ENCODE measurements at places on chromosomes 7 and 10.
A peak's percentile ranks its signal among the peaks of the same experiment; 100 is the strongest.

GRCh38 chr7:70285854-70286253, 687.6 kb downstream of the AUTS2 start:
- DNase-seq: no peak

GRCh38 chr10:68600041-68600778, 40.1 kb downstream of the TET1 start:
- DNase-seq: peak; percentile 64

DNA sequence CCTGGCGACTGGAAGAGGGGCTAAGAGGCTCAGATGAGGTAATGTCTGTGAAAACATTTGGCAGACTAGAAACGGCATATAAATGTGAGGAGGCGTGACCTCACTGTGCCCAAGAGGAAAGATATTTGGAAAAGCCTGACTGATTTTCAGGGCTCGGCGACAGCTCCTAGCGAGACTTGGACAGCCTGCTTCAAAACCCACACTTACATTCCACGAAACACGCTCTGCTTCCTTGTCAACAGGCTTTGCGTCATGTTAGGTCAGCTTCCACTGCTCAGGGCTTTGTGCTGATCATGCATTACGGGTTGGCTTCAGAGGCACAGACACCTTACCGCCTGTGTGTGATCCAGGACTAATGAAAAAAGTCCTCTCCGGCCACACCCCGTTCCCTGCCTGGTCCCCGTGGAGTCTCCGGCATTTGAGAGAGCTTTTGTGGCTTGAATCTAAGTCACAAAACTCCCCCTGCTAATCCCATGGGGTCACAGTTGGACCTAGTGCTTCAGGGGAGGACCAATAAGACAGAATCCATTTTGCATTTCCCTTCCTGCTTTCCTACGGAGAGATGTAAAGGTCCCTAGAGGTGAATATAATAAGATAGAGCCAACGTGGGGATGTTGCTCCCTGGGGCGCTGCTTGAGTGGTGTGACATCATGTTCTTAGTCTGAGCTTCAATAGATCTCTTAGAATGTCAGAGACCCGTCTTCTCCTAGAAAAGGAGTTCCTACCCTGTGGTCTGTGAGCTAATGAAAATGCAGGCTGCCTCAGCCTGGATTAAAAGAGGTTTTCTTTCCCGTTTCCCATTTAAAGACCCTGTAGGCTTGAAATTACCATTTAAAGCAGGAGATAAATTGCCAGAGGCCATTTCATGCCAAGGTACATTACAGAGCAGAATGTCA, 25.5 kb downstream of the FGFBP3 start:
- DNase-seq: no peak

GRCh38 chr7:131104596-131105293, 222.9 kb upstream of the MKLN1 start:
- DNase-seq: no peak

- DNase-seq: no peak
These were observed 597 bp downstream of the APBB1IP start for GRCh38 chr10:26438534-26439341.

DNA sequence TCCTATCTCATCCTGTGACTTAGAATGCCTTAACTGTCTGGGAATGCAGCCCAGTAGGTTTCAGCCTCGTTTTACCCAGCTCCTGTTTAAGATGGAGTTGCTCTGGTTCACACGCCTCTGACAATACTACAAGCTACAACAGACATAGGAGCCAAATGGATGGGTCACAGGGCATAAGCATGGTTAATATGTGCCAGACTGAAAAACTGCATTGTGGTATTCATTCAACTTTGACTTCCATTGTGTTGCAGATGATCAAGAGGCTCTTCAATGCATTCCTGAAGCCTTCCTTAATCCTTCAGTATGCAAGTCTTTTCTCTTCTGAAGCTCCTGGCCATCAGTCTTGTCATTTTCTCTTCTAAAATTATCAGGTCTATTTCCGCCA, 20.3 kb upstream of the RNF32 start:
- DNase-seq: no peak

- no peak for DNase-seq
These were observed 80.9 kb downstream of the LRRC4 start for GRCh38 chr7:127950233-127950935.

DNA sequence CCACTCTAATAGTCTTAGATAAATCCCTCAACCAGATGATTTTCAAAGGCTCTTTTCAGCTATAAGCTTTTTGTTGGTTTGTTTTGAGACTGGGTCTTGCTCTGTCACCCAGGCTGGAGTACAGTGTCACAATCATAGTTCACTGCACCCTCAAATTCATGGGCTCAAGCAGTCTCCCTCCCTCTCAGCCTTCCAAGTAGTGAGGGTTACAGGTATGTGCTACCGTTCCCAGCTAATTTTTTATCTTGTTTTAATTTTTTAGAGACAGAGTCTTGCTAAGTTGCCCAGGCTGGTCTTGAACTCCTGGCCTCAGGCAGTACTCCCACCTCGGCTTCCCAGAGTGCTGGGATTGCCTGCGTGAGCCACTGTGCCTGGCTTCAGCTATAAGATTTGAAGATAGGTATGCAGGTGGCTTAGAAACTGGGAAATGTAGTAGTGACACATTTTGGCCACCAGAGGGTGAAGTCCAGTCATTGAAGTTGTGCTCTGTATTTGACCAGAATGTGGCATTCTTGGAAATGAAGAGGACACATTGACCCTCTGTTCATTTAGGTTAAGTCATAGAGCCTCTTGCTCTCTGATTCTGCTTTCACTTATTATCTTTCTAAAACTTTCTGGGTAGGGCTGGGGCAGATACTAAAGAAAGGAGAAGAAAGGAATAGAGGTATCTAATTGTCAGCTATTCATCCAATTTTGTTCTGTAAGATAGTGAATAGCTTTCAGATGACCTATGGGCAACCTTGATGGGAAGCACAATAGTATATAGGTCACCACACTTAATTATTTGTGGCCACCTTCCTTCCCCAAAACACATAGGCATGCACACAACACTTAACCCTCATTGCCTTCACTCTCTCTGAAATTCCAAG, 36.0 kb downstream of the R3HCC1L start:
- peak; percentile 8 for DNase-seq

- DNase-seq: no peak
These were observed 134.4 kb downstream of the SNX10 start for GRCh38 chr7:26426096-26426495.

DNA sequence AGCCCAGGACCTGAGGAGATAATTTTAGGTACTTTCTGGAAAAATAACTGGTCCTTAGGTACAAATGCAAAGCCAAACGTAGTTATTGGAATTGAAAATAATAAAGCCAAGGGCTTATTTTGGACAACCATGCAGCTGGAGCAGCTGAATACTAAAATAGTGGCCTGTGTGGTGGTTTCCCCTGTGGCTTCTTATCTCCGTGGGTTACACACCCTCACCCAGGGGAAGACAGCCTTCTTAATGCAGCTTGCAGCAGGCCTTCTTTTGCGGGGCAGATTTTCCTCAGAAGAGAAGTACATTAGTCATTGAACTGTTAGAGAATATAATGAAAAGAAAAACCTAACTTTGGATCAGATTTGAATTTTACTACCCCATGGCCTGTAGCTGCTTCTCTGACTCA, 133.5 kb downstream of the ST7 start:
- no peak for DNase-seq

GRCh38 chr7:128003787-128004186, 27.4 kb downstream of the LRRC4 start:
- DNase-seq: no peak

DNA sequence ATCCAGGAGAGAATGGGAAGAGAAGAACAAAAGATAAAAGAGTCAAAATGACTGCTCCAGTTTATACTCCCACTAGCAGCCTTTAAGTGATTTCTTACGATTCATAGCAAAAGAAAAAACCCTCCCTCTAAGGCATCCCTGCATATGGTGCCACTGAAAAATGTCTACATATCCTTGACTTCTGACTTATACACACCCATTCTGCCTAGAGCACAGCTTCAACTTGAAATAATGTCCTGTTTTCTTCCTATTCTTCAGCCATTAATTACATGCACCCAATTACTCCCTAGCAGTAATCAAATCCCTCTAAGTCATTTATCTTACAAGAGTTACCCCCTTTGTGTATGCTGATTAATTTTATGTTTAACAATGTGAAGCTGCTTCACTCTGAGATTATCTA, 393.5 kb downstream of the HTR7 start:
- DNase-seq: no peak

DNA sequence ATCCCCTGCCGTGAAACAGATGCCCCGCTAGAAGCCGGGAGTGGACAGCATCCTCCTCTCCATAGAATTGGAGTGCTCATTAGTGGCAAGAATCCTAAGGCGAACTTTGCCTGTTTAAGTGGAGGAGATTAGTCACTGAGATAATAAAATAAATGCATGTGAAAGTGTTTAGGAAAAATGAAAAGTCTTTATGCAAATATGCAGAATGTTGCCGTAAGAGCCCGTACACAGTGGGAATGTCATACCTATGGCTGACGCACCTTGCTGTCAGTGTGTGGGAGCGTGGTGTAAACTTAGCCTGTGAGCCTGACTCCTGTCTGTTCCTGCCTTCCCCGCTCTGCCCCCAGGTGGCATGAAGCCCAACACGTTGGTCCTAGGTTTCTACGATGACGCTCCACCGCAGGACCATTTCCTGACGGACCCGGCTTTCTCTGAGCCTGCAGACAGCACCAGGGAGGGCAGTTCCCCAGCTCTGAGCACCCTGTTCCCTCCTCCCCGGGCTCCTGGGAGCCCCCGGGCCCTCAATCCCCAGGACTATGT, 1.7 kb upstream of the TRIP6 start:
- DNase-seq: no peak

DNA sequence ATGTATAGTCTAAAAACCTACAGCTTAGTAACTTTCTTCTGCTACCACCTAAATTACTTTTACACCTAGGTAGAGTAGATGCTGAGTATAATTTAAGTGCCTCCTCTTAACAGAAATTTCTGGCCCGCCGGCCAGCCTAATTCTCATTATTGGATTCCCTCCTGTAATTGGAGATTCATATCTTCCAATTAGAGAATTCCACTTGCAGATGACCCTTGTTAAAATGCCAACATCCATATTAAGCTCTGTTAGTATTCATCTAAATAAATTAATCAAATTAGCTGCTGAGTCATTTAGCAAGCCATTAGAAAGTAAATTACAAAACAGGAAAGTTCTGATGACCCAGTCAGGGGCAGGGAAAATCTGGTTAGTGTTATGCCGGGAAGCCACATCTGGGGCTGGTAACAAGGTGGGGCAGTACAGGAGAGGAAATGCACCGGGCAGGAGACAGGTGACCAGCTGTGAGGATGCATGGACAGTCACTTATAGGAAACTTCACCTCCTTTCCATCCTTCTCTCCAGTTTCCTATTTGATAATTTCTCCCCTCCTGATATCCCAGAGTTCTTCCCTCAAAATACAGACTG, 82.8 kb downstream of the ORC5 start:
- no peak for DNase-seq

DNA sequence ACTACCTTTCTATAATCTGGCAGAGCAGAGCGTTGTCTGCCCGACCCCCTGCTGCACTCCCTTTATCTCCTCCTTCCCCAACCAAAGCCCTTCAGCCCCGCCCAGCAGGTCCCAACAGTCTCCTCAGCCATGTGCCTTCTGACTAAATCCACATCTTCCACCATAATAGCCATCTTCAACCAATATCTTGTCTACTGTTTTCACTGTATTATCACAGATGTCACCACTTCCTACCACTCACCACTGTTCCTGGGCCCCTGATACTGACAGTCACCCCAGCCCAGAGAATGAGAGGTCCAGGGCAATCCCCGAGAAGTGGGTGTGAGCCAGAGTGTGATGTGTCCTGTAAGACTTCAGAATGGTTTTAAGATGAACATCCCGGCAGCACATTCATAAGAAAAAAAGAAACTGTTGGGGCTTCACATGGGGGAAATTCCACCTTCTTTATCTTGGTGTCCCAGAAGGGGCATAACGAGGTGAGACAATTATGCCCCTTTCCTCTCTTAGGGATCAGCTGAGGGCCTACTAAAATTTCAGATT, 25.3 kb downstream of the CCDC6 start:
- no peak for DNase-seq

DNA sequence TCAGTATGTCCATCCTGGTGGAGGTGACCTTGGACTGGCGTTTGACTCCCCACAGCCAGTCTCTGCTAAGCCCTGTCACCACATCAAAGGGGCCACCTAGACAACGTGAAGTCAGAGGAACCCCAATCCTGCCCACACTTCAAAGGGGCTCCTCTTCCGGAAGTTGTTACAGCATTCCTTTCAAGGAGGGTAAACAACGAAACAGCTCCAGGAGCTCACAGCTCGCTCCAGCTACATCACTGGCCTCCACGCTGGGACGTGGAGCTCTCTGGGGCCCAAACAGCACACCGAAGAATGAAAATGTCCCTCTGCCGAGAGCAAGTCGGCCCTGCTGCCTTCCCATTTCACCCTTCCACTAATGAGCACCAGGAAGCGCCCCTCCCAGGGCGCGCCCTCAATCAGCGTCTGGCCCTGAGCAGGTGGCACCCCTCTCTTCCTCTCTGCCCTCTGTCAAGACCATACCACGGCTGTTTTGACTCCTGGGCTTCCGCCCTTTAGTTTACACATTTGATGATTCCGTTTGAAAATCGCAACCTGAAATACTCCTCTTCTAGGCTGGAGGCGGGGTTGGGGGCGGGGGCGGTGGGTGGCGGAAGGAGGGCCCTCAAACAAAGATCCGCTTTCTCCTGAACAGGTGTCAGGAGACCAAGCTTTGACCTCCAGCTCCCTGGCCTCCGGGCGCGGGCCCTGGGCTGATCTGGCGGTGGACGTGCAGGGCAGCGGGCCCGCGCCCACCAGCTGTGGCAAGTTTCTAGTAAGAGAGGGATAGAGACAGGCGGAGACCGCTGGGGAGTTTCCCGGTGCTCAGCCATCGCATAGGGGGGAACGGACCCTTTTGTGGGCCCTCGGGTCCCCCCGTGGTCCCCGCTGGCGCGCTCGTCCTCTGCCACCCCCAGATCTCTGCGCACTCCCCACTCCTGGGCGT, 53.1 kb upstream of the KDM7A start:
- DNase-seq: no peak

GRCh38 chr7:107172276-107173032, 3.7 kb downstream of the HBP1 start:
- no peak for DNase-seq

DNA sequence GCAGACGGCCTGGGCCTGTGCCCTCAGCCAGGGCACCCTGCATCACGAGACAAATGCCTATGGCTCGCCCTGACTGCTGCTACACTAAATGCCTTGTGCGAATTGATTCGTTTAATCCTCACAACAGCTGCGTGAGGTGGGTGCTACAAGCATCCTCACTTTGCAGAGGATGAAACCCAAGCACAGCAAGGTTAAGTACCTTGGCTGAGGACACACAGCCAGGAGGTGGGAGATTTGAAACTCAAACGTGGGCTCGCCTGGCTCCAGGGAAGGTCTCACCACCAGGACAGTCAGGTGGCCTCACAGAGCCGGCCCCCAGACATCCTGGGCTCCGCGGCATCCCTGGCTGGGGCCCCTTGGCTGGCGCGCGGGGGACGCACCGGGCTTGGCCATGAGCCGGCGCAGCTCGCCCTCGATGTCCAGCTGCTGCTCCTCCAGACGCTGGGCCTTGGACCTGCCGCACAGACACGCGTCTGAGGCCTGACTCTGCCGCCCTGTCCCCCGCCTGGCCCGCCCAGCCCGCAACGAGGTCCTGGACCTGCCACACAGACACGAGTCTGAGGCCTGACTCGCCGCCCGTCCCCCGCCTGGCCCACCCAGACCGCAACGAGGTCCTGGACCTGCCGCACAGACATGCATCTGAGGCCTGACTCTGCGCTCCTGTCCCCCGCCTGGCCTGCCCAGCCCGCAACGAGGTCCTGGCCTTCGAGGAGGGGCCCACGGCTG, 22.0 kb downstream of the MICALL2 start:
- no peak for DNase-seq

Measured in fibroblast of the conjunctiva (primary cell).